ENCODE measurements at places on chromosomes 16 and 17.

DNA sequence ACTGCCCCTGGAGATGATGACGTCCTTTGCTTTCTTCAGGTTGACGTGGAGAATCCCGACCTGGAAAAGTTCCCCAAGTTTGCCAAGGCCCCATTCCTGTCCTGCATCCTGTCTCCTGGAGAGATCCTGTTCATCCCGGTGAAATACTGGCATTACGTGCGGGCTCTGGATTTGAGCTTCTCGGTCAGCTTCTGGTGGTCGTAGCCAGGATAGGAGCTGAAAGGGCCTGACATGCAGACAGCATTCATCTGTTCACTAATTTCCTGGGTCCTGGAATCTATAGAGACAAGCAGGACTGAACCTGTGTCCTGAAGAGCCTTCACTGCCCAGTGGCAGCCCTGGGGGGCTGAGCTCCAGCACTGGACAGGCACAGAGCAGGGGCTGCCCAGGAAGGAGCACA, 17.2 kb downstream of the KDM8 start:
- DNase-seq = no peak

DNA sequence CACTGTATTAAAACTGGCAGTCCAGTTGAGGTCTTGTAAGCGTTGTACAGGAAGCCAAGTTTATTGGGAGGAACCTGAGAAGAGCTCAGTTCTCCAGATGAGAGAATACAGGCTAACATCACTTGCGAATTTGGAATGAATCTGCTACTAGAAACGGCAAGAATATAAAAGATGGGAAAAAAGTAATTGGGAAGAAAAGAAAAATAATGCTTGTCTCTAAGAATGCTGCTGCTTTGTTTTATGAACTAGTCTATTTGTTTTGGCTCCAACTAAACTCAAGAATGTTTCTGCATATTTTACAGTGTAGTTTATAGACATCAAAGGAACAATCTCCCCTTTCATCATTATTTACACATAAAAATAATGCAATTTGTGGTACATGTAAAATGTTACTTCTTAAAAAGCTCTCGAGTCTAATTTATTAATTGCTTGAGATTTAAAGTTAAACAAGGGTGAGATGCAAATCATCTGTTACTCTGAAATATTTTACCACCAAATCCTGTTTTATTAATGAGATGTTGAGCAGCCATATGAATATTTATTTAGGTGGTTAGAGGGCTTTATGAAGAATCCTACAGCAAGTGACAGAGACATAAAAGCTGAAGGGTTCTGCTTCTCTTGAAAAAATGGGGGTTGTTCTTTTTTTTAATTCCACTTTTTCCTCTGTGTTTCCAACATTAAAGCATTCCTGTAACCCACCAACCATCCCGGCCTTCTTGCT, 162.1 kb upstream of the AXIN2 start:
- no peak for DNase-seq

- no peak for DNase-seq
Measured at GRCh38 chr17:81128774-81129173, 36.5 kb upstream of the PVALEF start.

DNA sequence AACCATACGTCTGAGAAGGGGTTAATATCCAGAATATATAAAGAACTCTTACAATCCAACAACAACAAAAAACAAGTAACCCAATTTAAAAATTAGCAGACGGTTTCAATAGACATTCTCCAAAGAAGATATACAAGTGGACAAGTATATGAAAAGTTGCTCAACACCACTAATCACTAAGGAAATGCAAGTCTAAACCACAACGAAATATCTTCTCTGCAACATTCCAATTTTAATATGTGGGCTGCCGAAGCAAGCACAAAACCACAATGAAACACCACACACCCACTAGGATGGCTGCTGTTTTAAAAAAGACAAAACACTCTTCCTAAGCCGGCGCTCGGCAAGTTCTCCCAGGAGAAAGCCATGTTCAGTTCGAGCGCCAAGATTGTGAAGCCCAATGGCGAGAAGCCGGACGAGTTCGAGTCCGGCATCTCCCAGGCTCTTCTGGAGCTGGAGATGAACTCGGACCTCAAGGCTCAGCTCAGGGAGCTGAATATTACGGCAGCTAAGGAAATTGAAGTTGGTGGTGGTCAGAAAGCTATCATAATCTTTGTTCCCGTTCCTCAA, 5.9 kb upstream of the SLC13A2 start:
- no peak for DNase-seq

- no peak for DNase-seq
Measured at GRCh38 chr17:50602836-50603235, 31.8 kb upstream of the ABCC3 start.

- no peak for DNase-seq
Measured at GRCh38 chr17:77726549-77727006, 231.9 kb upstream of the TNRC6C start.

GRCh38 chr17:36890398-36891168, 46.7 kb upstream of the LHX1 start:
- no peak for DNase-seq

DNA sequence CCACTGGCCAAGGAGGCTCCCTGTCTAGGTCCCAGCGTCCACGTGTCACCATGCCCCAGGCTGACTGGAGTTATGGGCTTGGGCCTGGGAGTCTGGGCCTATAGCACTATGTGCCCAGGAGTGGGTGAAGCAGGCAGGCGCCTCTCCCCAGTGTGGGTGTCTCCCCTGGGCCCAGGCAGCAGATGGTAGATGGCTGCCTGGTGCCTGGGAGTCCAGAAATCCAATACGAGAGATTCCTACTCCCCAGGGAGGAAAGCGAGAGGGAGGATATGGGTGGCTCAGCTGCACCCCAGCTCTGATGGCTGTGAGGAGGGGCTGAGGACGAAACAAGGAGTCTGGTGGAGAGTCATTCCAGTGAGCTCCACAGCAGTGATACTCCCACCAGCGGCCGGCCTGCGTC, 5.0 kb downstream of the KCNH6 start:
- no peak for DNase-seq

GRCh38 chr16:85730186-85730465, 20.8 kb downstream of the C16orf74 start:
- no peak for DNase-seq

- DNase-seq = no peak
Measured at GRCh38 chr17:28999206-28999605, 6.6 kb downstream of the SEZ6 start.

GRCh38 chr16:72266836-72267235, 94.9 kb upstream of the PMFBP1 start:
- DNase-seq = no peak

GRCh38 chr17:252456-252855, 71.0 kb upstream of the DOC2B start:
- no peak for DNase-seq

GRCh38 chr16:49854796-49855203, 1.1 kb downstream of the ZNF423 start:
- no peak for DNase-seq

DNA sequence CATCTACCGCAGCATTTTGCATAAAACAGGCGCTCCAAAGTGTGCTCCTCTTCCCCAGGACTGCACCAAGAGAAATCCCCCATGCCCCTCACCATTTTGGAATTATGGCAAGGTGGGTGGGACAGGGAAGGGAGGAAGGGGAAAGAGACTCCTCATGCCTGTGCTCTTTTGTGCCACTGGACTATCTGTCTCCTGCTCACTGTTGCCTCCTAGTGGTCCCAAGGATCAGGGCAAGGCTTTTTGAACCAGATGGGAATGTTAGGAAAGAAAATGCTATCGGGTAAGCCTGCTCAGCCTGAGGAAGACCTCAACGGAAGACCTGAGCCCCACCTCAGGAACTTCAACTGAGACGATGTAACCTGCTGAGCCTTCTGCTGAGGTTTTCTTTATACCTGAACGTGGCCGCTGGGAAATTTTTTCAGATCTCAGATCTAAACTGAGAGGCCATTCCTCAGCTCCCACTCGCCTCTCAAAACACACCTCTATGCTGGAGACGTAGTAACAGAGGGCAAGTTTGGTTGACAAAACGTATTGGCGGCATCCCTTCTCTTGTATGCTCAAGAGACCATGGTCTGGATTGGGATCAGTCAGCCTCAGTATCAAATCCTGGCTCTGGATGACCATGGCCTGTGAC, 58.3 kb downstream of the SPACA3 start:
- DNase-seq = peak; percentile 17

DNA sequence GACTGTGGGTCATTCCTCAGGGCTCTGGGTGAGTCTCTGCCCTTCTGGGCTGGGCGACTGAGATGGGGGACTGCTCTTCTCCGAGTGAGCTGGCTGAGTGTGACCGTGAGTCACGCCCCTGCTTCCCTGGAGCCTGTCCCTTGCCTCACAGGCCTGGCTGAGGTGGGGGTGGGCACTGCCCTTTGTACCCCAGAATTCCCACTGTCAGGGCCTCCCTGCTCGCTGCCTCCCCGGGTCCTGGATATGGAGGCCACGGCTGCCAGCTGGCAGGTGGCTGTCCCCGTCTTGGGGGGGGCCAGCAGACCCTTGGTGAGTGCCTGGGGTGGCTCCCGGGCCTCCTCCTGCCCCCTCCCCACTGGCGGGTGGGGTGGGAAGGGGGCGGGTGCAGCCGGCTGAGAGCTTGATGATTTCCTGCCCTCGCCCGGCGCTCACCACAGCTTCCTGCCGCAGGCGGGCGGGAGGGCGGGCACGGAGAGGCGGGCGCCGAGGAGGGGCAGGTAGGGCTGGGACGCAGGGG, at the start of gene LAT:
Gene LAT, plus strand, starts transcription at position 434 of the 517 bp plus-strand sequence. CDS start 366 bp downstream, outside the sequence.
- peak; percentile 22 for DNase-seq

- no peak for DNase-seq
Measured at GRCh38 chr17:43043307-43043706, 18.3 kb downstream of the RND2 start.

DNA sequence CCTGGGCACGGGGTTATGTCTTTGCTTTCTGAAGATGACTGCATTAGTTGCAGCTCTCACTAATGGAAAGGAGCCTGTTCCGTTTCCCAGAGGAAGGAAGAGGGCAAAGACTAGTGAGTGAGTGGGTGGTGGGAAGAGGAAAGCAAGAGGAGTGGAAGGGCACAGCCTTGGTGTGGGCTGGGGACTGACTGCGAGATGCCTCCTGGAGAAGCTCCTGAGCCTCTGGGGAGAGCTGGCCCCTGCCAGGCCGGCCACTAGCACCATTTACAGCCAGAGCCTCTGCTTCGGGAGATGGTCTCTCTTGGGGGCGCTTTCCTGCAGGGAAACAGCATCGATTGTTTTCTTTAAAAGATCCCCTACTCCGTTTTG, 825 bp upstream of the RHBDL3 start:
- DNase-seq = no peak

DNA sequence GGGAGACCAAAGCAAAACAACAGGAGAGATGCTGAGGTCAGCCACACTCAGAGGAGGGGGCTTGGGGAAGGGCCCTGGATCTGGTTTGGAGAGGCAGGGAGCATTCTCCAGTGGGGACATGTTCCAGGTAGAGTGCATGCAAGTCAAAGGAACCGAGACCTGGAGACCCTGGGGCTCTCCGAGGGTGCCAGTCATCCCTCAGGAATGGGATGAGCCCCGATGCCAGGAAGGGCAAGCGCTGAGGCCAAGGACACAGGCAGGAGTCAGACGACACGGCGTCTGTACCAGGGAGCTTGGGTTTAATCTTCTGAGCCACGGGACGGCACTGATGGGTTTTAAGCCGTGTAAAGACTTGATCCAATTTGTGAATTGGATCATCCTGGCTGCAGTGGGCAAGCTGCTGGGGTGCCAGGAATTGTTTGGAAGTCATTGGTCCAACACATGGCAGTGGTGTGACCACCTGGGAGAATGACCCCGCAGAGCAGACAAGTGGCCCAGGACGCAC, 32.9 kb upstream of the ANKRD40CL start:
- DNase-seq = no peak

DNA sequence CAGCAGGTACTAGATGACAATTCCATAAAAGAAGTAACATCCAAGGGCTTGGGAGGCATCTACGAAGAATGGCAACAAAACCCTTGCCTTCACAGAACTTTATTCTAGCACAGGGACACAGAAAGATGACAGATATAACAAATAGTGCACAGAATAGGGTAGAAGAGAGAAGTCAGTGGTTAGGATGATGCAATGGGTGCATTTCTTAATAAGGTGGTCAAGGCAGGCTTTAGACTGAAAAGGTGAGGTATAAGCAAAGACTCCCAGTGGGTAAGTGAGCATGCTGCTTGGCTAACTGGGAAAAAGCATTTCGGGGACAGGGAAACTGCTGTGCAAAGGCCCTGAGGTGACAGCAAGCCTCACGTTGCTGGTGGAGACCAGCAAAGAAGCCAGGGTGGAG, 175.9 kb downstream of the XYLT1 start:
- DNase-seq = no peak

- no peak for DNase-seq
Measured at GRCh38 chr17:17072546-17072945, 30.3 kb downstream of the MPRIP start.

DNA sequence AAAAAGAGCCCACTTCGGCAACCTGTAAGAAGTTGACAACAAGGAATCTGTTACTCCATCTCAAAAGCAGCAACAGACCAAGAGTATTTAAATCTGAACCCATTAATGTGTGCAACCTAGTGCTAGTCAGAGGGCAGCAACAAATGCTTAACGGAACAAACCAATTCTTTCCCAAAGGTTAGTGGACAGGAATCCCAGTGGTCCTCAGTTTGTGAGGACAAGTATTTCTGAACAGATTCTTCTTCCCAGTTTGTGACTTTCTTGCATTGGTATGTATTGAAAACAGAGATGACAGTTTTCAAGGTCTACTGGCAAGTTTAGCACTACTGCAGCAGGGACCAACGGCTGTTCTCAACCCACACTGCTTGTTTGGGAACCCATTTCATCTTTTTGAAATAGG, 2.9 kb downstream of the RPL26 start:
- no peak for DNase-seq

- DNase-seq = no peak
Measured at GRCh38 chr17:79589669-79590522, 21.0 kb downstream of the RBFOX3 start.

- DNase-seq = no peak
Measured at GRCh38 chr16:80285104-80285503, 255.7 kb upstream of the DYNLRB2 start.

- DNase-seq = peak; percentile 64
Measured at GRCh38 chr16:4404247-4404966, 12.0 kb downstream of the CORO7 start.

DNA sequence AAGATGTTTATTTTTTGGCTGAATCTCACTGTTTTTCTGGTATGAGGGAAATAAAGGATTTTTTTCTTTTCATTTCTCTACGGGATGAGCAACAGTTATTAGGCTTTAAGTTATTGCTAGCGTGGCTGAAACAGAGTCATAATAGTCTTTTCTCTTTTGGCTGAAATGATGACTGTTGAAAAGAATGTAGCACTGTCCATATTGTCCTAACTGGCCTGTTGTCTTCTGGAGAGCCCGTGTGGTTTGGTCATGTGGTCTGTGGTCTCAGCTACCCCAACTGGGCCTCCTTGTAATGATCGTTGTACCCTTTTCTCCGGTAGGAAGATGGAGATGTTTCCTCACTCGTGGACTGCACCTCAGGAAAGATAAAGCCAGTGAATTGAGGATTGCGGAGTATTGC, 36.6 kb downstream of the EPN2 start:
- DNase-seq = no peak

- no peak for DNase-seq
Measured at GRCh38 chr17:40349477-40349894, 15.1 kb downstream of the GJD3 start.

- no peak for DNase-seq
Measured at GRCh38 chr17:66583112-66583748, 251.7 kb upstream of the CACNG5 start.
